ENCODE measurements at places on chromosomes 11 and 22. TPM values are rescaled to one million over a fixed set of nuclear protein-coding genes. Genes with fewer than 3 reads are reported as not detected.

HYLS1 gene
- total RNA-seq = 3.7 TPM

FIBIN gene
- total RNA-seq = 13.9 TPM

SLC35C1 gene
- total RNA-seq = 5.2 TPM

KCNK4 gene
- total RNA-seq = not detected

CHCHD10 gene
- 213 TPM for total RNA-seq

TIGD3 gene
- total RNA-seq = not detected

OR52I1 gene
- not detected for total RNA-seq

EXT2 gene
- 37.2 TPM for total RNA-seq

Data from right atrium auricular region (tissue), 2 donors.